ENCODE measurements at places on chromosomes 1 and 21.

GRCh38 chr1:39892601-39893595 lies 8.8 kb downstream of the MYCL start:
- DNase-seq = no peak

- DNase-seq = no peak
Measured at GRCh38 chr21:29504751-29505321, 206.1 kb downstream of the BACH1 start.

DNA sequence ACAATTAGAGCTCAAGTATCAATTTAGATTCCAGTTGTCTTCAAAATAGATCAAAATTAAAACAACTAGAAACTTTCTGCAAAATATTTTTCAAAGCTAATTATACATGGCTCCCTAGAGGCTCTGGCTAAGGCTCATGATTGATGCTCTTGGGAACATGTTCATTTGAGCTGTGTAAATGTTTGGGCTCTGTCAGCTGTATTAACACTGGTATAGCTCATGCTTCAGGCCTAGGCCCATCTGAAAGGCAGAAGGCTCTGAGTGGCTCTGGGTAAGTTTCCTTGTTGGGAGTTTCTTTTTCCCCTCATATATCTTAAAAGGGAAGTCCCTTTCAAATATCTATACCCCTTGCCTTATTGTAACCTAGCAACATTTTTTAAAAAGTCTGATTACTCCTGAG lies 81.3 kb downstream of the UROD start:
- DNase-seq = no peak

- no peak for DNase-seq
Measured at GRCh38 chr1:180849031-180849775, 63.5 kb upstream of the KIAA1614 start.

DNA sequence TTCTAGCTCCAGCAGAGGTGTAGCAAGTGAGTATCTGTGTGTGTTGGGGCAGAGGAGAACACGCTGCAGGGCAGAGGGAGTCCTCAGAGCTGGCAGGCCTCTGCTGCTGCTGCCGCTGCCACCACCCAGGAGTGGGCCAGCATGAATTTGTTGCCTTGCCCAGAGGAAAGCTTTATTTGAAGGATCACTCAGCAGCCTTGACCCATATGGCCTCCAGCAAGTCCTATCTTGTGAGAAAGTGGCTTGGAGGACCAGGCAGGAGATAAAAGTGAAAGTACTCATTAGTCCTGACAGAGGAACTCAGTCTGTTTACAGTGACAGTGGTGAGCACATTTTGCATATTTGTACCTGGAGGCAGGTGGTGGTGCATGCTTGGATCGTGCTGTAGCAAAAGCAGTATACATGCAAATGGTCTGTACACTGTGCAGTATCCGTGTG lies 3.1 kb downstream of the TRAF5 start:
- no peak for DNase-seq

DNA sequence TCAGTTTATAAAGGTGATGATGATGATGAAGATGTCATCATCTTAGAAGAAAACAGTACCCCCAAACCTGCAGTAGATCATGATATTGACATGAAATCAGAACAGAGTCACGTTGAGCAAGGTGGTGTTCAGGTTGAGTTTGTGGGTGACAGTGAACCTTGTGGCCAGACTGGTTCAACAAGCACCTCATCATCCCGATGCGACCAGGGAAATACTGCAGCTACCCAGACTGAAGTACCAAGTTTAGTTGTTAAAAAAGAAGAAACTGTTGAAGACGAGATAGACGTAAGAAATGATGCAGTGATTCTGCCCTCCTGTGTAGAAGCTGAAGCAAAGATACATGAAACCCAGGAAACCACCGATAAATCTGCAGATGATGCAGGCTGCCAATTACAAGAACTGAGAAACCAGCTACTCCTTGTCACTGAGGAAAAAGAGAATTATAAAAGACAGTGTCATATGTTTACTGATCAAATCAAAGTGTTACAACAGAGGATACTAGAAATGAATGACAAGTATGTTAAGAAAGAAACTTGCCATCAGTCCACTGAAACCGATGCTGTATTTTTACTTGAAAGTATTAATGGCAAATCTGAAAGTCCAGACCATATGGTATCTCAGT lies 16.0 kb upstream of the CHAF1B start:
- DNase-seq = no peak

DNA sequence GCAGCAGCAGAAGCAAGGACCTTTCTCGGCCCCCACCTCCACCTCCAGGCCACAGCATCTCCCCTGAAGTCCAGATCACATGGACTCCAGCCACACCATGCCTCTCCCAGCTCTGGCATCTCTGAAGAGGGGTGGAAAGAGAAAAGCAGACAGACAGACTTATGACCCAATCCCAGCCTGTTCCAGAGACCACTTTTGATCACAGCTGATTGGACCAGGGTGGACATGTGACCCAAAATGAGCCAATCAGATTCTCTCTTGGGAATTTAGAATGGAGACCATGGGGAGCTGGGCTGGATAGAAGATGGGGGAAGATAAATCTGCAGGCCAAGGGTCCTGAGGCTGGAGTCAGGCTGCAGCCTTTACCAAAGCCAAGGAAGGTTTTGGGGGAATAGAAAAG lies 16.4 kb downstream of the HTR1D start:
- no peak for DNase-seq

DNA sequence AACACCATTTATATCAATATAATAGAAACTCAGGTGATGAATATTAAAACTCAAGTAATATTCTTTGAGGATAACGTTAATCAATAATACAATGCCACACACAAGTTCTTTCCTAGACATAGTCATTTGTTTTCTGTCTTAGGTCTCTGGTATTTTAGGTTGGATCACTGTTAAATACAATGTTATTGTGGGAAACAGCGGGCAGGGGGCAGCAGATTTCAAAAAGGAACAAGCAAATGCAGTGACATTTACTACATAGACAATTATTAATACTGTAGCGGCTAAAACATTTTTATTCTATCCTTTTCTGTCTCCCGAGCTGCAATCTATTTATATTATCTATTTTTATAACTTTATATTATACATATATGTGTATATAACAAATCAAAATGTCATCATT lies 186.4 kb upstream of the ZNHIT6 start:
- DNase-seq = no peak

GRCh38 chr1:53362270-53362669 lies 34.4 kb upstream of the LRP8 start:
- no peak for DNase-seq

- DNase-seq = no peak
Measured at GRCh38 chr1:156428746-156429288, 59.8 kb downstream of the RHBG start.

DNA sequence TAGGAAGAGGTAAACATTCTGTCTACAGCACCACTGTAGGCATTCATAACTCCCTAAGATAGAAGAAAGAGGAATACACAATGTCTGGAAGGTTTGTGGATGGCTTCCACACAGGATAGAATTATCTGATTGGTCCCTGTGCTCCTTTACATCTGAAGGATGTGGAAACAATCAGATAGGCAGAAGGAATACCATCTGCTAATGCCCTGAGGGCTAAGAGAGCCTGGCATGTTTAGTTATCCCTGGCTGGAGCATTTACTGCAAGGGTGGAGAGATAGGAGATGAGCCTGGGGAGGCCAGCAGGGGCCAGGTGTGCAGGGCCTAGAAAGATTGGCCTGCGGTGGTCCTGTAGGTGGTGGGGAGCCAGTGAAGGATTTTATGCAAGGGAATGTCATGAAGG lies 8.6 kb upstream of the ACBD3 start:
- no peak for DNase-seq

DNA sequence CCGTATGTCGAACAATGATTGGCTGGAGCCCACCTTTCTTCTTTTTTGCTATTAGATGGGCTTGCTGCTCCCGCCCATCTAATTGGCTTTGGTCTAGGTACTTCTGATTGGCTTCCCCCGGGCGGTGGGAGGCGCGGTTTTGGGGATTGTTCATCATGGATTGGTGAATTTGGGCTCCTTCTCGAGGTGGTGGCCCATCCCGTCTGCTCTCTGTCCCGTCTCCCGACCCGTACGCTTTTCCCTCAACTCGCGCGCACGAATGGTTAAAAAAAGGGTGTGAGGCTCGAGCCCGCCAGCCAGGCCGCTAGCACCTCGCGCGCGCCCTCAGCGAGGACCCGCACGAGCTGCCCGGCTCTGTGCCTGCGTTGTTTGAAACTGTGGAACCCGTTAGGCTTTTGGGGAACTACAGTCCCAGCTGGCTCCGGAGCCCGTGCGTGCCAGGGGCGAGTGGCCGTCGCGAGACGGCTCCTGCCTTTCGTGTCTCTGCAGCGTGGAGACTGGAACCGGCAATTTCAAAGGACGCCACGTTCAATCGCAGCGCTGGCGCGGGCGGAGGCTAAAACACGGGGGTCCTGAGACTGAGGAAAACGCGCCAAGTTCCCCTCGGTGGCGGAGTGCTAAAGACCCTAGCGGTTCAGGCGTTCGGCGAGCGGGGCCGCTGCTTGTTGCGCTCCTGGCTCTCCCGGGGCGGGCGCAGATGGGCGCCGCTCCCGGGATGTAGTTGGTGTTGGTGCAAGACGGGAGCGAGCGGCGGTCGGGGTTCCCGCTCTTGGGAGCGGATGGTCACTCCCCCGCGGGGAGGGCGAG lies at the start of gene USP1:
TSS of gene USP1 (plus strand) at position 584 of the 807 bp plus-strand sequence. CDS start 2,819 bp downstream, outside the sequence.
- DNase-seq = peak; percentile 95

DNA sequence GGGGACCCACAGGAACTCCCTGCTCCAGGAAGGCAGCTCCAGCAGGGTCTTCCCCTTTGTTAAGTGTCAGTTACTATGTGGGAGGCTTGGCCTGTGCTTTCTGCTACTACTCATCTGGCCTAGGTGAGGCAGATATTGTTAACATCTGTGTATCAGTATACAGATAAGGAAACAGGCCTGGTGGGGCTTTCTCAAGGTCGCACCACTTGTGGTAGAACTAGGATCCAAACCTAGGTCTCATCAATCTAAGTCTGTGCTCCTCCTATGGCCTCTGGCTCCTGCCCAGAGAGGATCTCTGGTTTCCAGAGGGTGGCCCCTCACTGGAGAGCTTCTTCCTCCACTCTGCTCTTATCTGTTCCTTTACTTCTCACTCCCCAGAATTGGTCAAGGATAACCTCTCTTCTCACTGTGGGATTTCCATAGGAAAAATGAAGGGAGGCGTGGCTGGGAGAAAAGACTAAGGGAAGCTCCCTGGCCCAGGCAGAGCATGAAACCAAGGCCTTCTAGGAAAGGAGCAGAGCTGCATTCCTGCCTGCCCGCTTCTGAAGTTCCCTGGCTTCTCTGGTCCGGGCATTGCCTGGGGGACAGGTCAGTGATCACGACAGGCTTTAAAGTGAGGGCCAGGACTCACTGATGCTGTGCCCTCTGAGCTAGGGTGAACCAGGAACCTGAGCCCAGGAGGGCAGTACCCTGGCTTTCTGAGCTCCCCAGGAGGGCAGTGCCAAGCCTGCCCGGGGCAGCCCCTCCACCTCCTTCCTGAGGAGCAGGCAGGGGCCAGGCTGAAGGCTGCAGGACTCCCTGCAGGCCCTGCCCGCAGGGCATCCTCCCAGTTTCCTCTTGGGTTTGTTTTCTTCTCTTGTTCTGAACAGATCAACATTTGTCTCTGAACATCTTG lies 5.8 kb downstream of the KCNC4 start:
- DNase-seq = no peak

GRCh38 chr1:22487781-22488180 lies 36.1 kb downstream of the ZBTB40 start:
- DNase-seq = no peak

- DNase-seq = no peak
Measured at GRCh38 chr21:15221799-15222386, 157.1 kb upstream of the NRIP1 start.

DNA sequence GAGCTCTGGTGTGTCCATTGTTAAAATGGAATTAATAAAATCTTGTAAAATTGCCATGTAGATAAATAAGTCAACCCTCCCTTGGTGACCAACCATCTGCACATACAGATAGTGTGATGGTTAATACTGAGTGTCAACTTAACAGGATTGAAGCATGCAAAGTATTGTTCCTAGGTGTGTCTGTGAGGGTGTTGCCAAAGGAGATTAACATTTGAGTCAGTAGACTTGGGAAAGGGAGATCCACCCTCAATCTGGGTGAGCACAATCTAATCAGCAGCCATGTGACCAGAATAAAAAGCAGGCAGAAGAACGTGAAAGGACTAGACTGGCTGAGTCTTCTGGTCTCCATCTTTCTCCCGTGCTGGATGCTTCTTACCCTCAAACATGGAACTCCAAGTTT lies 174.8 kb downstream of the LTN1 start:
- DNase-seq = no peak

DNA sequence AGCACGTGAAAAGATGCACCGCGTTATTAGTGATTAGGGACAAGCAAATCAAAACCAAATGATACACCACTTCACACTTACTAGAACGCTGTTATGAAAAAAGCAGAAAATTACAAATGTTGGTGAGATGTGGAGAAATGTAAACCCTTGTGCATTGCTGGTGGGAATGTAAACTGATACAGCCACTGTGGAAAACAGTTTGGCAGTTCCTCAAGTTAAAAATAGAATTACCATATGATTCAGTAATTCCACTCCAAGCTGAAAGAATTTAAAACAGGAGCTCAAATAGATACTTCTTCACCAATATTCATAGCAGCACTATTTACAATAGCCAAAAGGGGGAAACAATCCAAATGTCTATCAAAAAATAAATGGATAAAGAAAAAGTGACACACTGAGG lies 10.3 kb upstream of the EVI5 start:
- no peak for DNase-seq

DNA sequence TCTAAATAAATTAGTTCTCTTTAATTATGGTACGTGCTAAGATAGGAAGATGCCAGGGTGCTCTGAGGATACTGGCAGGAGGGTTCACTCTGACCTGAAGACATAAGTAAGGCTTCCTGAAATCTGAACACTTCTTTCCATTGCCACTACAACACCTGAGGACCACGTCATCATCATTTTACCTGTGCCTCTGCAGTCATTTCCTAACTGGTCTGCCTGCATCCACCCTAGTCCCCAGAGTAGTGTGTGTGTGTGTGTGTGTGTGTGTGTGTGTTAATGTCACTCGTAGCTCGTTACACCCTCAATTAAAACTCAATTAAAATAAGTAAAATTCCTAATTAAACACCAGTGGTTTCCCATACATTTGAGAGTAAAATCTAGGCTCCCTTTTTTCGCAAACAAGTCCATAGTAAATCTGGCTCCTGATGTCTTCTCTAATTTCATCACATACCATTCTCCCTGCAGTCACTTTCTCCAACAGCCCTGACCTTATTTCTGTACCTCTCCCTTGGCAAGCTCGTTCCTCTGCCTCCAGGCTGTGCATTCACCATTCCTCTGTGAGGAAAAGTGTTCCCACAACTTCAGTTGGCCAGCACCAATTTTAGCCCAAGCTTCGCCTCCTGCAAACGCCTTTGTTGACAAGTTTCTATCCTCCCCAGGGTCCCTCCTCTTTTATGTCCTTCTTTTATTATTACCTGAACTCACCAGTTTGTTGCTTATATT lies 8.7 kb downstream of the IL12RB2 start:
- no peak for DNase-seq

- no peak for DNase-seq
Measured at GRCh38 chr1:46053734-46054133, 78.7 kb downstream of the PIK3R3 start.

GRCh38 chr1:106768501-106768900 lies 288.0 kb upstream of the PRMT6 start:
- DNase-seq = no peak
